ENCODE measurements at places on chromosomes 16 and 17.
A peak's percentile ranks its signal among the peaks of the same experiment; 100 is the strongest.

DNA sequence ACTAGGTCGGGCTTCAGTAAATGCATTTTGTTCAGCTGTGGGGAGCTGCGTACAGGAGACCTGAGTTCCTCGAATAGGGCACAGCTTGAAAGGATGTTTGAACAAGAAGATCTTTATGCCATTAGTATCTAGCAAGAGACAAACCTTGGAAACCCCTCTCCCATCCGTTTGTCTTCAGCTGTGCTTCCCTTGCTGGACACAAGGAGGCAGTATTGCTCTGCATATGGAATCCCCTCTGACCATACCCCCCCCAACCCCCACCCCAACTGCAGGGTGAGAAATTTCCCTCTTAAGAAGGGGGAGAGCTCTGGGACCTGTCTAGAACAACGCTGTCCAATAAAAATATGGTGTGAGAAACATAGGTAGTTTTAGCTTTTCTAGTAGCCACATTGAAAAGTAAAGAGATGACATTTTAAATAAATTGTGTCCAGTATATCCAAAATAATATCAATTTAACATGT lies 1.6 kb downstream of the MRM1 start:
- peak; percentile 79 for DNase-seq

- DNase-seq, result peak; percentile 93
These were observed 1.8 kb downstream of the HSD17B1 start for GRCh38 chr17:42554250-42555121.

GRCh38 chr16:80151722-80152111 lies 389.1 kb upstream of the DYNLRB2 start:
- DNase-seq, result no peak

GRCh38 chr17:9999919-10000695 lies 95.0 kb upstream of the RCVRN start:
- no peak for DNase-seq

DNA sequence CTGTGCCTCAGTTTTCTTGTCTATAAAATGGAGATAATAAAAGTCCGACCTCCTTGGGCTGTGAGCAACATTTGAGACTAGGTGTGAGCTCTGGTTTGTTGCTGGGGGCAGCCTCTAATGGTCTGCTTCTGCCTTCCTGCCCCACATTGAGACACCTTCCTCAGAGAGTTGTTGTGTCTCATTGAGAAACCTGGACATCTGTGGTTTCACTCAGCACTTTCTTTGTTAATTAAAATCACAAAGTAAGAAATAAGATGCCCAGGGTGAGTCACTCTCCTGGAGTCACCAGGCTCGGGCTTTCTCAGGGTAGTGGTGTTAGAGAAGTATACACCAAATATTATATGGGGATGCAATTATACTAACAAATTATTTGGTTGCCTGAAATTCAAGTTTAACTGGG lies 389.2 kb upstream of the SALL1 start:
- DNase-seq, result no peak

DNA sequence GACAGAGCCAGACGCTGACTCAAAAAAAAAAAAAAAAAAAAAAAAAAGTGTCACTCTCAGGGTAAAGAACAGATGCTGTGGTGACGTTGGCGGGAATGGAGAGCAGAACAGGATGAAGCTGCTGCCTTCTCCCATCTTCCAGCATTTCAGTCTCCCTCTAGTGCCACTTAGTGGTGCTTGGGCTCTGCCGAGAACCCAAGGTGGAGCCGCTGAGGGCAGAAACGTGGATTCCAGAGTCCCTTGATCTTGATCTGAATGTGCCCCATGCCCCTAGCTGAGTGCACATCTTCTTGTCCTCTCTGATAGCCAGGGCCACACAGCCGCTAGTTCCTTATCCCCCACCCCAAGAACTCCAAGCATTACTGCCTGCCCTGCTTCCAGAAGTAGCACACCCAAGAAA lies 43.2 kb upstream of the FA2H start:
- peak; percentile 31 for DNase-seq

DNA sequence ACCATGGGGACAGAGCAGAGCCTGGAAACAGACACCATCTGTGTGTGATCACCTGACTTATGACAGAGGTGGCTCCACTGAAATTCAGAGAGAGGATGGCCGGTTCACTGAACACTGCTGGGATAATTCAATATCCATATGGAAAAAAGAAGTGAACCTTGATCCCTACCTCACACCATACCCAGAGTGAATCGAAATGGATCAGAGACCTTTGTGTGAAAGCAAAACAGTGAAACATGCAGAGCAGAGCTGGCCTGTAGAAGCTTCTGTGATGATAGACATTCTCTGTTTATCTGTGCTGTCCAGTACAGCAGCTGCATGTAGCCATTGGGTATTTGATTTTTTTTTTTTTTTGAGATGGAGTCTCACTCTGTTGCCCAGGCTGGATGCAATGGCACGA lies 20.3 kb downstream of the ADCY7 start:
- DNase-seq, result no peak

DNA sequence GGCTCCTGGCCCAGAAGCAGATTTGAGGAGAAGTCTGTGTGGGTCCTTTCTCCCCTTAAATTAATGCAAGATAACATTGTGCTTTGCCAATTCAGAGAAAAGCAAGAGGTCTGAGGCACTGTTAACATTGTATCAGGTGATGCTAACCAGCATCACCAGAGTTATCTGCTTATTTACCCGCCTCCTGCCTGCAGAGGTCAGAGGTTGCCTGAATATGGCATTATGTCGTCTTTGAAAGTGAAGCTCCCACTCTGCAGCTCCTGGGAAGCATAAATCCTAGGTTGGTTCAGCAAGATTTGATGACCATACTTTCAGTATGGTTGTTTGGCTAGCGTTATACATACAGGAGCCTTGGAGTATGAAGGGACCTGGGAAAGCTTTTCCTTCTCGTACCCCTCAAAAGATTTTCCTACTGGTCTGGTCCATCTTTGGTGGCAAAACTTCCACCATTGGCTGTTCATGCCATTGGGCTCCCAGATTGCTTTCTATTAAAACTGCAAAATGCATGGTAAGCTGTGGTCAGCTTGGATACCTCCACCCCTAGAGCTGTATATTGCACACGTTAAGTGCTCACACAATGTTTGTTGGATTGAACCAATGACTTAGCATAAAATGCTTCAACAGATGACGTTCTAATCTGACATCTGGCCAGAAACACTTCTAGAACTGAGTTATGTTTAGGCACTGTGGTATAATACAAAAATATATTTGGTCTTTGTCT lies 24.1 kb downstream of the CHD9 start:
- DNase-seq, result no peak

GRCh38 chr16:65406116-65406515 lies 284.3 kb upstream of the CDH11 start:
- no peak for DNase-seq

GRCh38 chr16:19432429-19432828 lies 14.7 kb downstream of the TMC5 start:
- DNase-seq, result no peak

DNA sequence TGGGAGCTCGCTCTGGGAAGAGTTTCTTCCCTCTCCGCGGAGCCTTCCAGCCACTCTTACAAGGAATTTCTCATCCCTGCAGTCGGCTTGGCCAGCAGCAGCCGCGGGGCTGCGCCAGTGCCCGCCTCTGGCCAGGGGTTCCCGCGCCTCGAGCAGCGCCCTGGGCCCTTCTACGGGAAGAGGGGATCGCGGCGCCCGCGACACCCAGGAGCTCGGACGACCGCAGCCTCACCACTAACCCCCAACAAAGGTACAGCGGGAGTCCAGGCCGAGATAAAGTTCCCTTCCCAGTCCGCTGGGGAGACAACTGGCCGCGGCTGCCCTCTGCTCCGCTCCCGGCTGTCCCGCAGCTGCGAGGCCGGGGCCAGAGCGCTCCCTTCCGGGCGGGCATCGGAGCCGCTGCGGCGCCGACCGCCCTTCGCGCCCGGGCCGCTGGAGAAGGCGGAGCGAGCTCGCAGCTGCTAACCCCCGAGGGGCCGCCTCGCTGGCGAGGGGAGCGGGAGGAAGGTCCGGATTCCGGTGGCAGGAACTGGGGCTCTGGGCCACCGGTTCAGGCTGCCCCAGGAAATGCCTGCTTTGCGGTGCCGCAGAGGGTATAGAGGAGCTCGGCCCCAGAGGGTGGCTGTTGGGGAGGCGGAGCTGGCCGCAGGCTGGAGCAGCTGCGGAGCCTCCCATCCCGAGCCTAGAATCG lies 3.6 kb upstream of the HS3ST3B1 start:
- peak; percentile 77 for DNase-seq

DNA sequence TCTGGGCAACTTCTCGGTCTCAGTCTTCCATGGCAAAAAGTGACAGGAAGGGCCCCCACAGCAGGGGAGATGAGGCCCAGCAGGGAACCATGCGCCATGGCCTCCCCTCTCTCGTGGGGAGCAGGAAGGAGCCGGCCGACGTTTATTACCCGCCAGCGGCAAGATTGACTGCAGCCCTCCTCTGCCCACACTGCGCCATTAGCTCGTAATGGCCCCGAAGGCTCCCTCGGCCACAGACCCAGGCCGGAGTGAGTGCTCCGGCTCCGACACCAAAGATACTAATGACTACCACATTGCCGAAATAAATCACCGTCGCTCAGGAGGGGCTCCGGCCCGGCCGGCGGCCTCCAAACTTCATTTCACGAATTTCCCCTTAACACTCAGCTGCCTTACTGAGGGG lies 226.9 kb downstream of the C16orf78 start:
- DNase-seq, result no peak

- no peak for DNase-seq
These were observed 390.9 kb downstream of the TMEM114 start for GRCh38 chr16:8199390-8199789.

DNA sequence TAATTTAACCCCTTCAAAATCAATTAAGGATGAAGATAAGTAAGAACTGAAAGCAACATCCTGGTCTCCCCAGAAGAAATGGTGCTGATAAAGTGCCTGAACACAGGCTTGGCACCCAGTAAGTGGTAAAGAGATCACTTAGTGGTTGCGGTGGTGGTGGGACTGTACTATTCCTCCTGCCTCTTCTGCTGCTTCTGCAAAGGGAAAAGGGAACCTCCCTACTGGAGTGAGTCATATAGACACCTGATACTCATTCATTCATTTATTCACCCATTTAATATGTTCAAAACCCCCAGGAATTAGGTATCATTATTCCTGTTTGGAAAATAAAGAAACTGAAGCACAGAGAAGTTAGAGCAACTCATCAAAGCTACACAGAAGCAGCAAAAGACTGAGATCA lies 60.6 kb downstream of the CDYL2 start:
- DNase-seq, result no peak

DNA sequence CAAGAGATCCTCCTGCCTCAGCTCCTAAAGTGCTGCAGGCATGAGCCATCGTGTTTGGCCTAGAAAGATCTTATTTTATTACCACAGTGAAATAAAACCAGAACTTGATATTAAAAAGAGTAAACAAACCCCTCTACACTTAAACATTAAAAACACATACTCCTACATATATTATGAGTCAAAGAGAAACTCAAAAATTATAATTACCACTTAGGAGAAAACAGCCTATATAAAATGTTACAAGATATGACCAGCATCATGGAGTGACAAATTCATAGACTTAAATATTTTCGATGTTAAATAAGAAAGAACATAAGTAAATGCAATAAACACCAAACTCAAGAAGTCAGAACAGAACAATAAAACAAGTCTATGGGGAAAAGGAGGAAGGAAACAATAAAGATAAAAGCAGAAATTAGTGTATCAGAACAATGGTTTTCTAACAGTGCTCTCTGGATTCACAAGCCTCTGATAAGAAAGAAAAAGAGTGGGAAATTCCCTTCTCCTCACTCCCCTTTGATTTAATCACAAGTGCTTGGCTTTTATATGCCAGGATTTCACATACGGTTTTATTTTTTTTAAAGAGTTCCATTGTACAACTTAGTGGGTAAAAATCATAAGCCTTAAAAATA lies 23.0 kb downstream of the SKAP1 start:
- no peak for DNase-seq

DNA sequence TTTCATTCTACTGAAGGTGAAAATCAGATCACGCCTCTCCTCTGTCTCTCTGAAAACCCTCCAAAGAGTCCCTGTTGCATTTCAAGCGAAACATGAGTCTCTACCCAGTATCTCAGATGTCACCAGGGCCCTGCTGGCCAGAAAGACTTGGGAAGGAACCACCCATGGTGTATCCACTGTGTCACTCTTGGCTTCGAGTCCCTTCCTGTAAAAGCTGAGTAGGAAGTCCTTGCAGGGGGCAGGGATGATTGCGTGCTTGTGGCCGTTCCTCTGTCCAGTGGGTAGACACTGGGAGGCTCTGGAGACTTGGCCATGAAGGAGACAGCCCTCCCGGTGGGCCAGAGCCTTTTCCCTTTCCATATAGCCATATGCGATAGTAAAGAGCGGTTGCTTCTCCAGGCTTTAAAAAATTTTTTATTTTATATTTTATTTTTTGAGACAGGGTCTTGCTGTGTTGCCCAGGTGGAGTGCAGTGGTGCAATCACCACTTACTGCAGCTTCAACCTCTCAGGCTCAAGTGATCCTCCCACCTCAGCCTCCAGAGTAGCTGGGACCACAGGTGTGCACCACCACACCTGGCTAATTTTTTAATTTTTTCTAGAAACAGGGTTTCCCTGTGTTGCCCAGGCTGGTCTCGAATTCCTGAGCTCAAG lies 19.0 kb upstream of the RMI2 start:
- no peak for DNase-seq

- DNase-seq, result no peak
These were observed 88.6 kb upstream of the NLRP1 start for GRCh38 chr17:5672815-5673430.

DNA sequence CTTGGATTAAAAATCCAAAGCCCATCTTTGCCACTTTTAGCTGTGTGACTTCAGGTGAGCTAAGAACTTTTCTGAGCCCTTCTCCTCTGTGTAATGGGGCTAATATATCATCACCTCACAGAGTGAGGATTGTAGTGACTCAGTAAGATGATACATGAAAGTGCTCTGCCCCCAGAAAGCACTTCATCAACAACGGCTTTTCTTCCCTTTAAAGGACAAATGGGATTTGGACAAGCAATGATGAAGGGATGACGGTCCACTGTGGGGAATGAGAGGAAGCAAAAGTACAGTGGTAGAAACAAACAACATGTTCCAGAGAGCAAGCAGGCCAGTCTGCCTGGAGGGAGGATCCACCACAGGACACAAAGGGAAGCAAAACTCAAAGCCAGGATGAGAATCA lies 14.3 kb upstream of the TMED6 start:
- DNase-seq, result no peak

- DNase-seq, result no peak
These were observed 1643.5 kb downstream of the TP53TG3F start for GRCh38 chr16:35102780-35103403.

GRCh38 chr16:79098907-79099306 lies 501.6 kb downstream of the MAF start:
- DNase-seq, result no peak

DNA sequence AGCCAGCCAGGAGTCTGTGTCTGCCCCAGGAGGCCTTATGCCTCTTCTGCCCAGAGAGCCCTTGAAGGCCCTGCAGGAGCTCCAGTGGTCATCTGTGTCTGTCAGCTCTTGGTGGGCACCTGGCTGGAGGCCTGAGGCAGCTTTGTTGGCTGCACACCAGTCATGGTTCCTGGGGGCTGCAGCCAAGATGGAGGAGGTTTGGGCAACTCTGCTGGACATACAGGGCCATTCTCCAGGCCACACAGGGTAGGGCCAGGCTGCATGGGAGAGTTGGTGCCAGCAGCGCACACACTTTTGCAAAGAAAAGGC lies 29.4 kb downstream of the B9D1 start:
- DNase-seq, result no peak
